ENCODE measurements at places on chromosomes 3 and 15.
A peak's percentile ranks its signal among the peaks of the same experiment; 100 is the strongest.

- peak; percentile 84 for DNase-seq
These were observed 1.3 kb upstream of the SPTSSB start for GRCh38 chr3:161372321-161373260.

DNA sequence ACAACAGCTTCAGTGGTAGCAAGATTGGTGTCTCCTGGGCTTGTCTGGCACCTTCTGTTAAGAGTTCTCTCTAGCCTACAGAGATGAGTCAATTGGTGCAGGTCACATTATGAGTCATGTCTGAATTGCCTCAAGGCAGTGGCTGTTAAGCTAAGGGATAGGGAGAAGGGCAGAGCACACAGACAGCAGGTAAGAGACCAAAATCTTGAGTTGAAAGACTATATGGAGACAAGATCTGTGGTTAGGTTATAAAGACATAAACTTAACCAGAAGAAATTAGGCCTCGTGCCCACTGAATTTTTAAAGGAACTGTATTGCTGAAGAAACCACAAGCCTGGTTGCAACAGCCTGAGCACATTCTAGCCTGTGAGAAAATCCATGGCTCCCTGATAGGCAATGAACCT is 19.2 kb upstream of the KPNA1 start:
- DNase-seq, result no peak

DNA sequence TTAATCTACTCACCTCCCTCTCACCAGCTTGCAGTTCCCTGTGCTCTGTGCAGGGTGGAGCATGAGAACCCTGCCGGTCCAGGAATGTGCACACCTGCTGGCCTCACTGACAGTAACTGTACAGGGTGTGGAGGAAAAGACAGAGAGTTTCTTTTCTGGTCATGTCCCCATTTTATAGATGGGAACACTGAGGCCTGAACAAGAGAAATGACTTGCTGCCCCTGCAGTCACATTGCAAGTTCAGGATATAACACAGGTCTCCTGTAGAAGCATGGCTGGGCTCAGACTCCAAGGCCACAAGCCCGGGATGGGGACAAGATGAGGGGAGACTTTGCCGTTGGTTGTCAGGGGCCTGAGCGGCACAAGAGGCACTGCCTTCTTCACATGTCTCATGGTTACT is 23.3 kb downstream of the SLC28A1 start:
- no peak for DNase-seq

- no peak for DNase-seq
These were observed 5.3 kb upstream of the APEH start for GRCh38 chr3:49668861-49669260.

DNA sequence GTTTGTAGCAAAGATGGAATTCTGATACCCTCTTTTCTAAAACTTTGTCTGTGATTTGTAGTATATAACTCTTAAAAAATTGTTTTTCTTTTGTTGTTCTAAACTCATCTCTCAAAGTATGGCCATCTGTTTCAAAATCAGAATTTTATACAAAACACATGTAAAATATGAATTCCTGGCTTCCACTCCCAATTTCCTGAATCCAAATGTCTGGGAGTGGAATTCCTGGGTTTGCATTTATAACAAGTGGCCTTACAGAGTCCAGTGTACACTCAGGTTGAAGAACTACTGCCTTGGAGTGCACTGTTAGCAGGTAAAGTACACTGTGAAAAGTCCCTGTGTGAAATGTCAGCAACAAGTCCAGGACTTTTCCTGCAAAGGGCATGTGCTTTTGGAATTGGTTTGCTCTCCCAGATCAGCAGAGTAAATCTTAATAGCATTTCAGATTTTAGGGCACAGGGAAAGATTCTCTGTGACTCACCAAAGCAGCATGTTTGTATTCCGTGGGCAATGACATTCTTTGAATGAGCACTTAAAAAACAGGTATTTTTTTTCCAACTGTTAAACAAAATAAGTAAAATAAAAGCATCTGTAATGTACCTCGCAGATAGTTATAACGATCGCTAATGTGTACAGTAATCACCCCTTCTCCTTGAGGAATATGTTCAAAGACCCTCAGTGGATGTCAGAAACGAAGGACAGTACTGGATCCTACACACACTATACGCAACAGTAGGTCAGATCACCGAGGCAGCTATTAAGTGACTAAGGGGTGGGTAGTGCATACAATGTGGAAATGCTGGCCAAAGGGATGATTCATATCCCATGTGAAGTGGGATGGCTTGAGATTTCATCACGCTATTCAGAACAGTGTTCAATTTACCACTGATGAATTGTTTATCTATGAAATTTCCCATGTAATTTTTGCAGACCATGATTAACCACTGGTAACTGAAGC is 2.0 kb upstream of the CLDN16 start:
- no peak for DNase-seq

DNA sequence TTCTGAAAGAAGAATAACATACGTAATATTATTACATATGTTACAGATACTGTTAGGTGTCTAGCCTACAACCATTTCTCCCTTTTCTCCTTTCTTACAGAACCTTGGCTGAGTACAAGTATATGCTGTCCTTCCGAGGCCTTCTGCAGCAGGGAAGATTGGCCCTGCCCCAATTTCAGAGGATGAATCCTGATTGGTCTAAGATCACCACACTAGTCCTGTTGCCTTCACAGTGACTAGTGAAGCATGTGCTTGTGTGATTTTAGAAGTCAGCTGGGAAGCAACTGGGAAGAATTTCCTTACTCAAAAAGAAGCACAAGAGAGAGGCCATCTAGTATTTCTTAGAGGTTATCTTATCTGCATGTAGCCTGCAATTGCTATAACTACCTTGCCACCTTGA is 30.6 kb upstream of the MECOM start:
- DNase-seq, result no peak

DNA sequence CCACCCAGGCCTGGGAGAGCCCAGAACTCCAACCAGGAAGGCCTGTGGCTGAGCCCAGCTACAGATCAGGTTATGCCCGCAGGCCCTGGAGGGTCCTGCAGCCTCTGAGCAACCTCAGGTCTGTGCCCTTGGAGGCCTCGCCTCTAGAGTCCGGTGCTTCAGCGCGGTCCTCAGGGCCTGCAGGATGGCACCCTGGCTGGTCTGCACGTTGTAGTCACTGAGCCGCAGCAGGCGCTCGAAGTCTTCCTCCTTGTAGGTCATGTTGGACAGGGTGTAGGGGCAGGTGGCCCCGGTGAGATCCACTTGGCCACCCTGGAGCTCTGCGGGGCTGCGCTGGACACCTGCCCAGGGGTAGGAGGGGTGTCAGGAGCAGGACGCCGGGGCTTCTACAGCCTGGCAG is 25.8 kb downstream of the PLA2G4D start:
- no peak for DNase-seq

DNA sequence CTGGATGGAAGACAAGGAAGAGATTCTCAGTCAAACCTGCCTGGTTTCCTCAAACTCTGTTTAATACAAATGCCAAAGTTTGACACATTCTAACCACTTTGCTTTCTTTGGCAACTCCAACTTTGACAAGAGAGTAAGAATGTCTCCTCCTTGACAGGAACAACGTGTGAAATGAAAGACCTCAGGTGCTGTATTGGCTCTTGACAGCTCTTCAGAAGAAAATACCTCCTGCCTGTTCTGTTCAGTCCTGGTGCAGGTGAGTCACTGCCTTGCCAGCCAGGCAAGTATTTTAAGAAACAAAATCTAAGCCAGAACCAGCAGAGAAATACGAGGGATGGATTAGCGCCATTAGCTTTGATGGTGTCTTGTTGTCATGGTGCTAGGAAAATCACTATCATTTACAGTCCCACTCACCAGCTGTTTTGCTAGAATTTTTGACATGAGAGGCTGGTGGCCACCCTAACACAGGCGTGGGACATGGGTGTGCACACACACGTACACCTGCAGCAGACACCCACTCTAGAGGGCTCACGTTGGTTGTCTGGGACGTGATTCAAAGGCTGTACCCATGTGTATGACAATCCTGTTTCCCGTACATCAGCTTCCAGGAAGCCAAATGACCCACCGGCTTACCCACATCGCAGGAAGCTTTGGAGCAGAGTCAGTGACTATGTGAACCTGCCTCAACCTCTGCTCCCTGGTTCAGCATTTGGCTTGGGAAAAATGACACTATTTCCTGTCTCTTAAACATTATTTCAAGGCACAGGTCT is 60.4 kb downstream of the CCNL1 start:
- DNase-seq, result no peak

DNA sequence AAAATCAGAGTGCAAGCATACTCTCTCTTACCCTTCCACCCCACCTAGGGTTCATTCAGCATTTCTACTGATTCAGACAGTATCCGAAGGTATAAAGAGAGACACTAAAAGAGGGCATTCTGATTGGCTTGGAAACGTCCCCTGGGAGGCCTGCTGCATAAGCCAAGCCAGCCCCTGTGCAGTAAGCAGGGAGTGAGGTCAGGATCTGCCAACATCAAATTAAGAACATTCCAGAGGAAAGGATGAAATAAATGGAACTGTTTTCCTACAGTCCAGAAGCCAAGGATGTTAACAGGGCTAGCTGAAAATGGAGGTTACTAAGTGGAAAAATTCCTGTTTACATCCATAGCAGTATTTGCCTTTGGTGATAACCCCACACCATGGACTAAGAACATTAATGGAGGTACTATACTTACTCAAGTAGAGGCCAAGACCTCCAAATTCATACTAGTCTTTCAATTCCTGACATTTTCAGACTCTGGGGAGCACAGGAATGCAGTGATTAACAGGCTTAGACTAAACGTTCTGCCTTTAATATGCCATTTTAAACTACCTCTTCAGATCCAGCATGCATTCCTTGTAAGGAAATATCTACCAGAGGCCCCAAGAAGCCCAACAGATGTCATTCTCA is 34.5 kb downstream of the NPTN start:
- no peak for DNase-seq

- DNase-seq, result no peak
These were observed 188.3 kb downstream of the RSL24D1 start for GRCh38 chr15:55008421-55008820.

- no peak for DNase-seq
These were observed 4.9 kb upstream of the CHSY1 start for GRCh38 chr15:101256757-101257156.

All from NCI-H2081 (cell line).